ENCODE measurements at places on chromosomes 12 and 14. TPM values are rescaled to one million over a fixed set of nuclear protein-coding genes. Genes with fewer than 3 reads are reported as not detected.

PMEL gene
- total RNA-seq, result 0.59 TPM

RGS6 gene
- not detected for total RNA-seq

TAS2R14 gene
- total RNA-seq, result 1.6 TPM

PLD4 gene
- not detected for total RNA-seq

FBRSL1 gene
- total RNA-seq, result 47.4 TPM

MYF6 gene
- not detected for total RNA-seq

SIX4 gene
- 13.6 TPM for total RNA-seq

HNF1A gene
- not detected for total RNA-seq

SERPINA9 gene
- total RNA-seq, result not detected

SLCO1B3 gene
- total RNA-seq, result not detected

FLRT2 gene
- 153 TPM for total RNA-seq

RIN3 gene
- 19.3 TPM for total RNA-seq

NELL2 gene
- total RNA-seq, result not detected
